ENCODE measurements at places on chromosomes 12 and 14.

DNA sequence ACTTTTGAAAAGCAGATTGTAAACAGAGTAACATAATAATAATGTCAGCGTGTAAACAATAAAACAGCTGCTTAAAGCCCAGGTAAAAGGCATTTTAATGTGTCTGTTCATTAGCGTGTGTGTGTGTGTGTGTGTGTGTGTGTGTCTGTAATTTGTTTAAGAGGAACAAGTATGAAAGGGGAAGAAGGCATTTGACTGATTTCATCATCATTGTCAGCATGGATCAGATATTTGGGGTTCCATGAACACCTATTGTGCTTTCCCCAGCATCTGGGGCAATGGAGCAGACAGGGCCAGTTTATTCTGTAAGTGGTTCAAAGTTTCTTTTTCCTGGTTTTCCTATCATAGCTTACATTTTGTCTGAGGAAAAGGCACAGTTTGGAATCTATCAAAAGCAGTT lies 28.9 kb downstream of the SLC25A21 start:
- no peak for DNase-seq

DNA sequence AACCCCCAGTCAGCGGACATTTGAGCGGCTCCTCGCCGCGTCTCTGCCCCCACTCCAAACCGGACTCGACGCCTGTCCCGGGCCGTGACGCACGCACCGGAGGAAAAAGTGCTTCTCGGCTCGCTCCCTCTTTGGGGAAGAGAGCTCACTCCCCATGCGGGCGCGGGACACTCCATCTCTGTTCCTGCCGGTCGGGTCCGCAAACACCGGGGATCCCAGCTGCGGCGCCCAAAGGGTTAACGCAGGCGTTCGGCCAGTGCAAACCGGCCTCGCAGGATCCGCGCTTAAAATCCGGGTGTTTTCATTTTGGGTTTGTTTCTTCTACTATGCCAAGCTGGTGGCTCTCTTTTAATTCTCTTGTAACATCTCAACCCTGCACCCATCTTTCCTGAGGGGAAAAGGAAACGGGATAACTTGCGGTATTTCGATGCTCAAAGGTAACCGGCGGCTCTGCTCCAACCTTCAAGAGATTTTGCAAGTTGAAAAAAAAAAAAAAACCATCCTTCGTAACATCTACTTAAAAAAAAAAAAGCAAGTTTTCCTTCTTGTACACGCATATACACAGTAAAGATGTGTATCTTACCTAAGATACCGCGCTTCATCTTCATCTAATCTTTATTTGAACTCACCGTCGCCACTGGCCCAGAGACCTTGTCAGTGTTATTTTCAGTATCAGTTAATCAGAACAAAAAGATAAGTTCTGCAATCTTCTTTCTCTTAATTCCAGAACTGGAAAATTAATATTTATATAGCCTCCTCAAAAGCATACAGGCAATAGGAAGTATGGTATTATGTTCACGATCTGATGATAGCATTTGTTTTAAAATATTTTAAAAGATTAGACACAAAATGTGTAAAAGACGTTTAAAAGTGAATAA lies 1.6 kb upstream of the ATP2B1 start:
- peak; percentile 50 for DNase-seq

DNA sequence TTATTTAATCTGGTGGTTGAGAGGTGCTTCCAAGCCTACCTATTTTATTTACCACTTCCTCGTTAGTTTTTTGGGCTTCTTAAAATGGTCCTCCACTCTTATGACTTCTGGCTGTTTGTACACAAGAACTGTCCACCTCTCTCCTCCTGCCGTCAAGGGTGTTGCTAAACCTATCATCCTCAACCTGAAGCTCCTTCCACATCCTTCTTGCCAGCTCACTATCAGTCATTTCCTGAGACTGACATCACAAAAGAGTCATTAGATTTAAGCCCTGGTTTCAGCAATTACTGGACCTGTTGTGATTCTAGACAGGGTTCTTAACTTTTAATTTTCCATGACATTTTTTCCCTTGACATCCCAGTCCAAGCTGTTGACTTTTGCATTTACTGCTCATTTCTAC lies 91.9 kb downstream of the BICD1 start:
- DNase-seq, result peak; percentile 36

DNA sequence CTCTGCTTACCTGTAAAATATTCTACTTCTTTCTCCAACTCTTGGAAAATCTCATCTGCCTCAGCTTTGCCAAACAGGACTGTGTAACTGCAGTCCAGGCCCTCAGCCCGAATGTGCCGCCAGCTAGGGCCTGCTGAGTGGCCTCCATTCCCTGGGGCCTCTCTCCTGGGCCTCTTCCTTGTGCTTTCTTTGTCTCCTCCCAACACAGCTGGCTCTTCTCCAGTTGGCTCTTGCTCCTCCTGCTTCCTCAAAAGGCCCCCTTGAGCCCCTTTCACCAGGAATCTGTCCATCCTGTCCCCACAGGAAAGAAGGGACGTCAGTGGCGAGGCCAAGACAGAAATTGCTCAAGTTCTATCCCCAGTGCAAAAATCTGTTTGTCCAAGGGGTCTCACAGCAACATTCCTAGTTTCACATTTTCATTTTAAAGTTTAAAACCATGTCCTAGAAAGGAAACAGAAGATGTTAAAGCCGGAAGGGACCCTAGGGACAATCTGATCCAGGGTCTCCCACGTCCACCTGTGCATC lies 713 bp downstream of the ALKBH2 start:
- DNase-seq, result no peak

- DNase-seq, result peak; percentile 32
These were observed 231.2 kb downstream of the ETNK1 start for GRCh38 chr12:22856178-22856577.

GRCh38 chr12:7091171-7091570 lies 1.1 kb downstream of the C1R start:
- no peak for DNase-seq

- DNase-seq, result no peak
These were observed 2.8 kb downstream of the FGD4 start for GRCh38 chr12:32402170-32402569.

GRCh38 chr14:34733245-34733644 lies 18.9 kb upstream of the CFL2 start:
- DNase-seq, result peak; percentile 71

DNA sequence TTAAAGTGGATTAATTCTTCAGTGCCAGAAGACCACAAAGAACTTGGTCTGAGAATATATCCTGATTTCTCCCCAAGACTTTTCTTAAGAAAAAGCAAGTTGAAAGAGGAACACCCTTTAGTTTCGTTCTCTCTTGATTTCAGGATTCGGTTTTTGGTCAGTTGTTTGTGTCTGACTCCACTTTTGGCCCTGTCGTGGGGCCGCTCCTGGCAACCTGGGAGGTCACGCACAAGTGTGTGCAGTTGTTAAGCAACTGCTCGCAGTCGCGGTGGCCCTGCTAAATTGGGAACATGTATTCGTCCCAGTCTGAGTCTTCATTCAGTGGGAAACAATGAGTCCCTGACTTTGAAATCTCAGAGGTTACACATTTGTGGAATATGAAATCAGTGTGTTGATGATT lies 68.7 kb downstream of the RGS6 start:
- no peak for DNase-seq

DNA sequence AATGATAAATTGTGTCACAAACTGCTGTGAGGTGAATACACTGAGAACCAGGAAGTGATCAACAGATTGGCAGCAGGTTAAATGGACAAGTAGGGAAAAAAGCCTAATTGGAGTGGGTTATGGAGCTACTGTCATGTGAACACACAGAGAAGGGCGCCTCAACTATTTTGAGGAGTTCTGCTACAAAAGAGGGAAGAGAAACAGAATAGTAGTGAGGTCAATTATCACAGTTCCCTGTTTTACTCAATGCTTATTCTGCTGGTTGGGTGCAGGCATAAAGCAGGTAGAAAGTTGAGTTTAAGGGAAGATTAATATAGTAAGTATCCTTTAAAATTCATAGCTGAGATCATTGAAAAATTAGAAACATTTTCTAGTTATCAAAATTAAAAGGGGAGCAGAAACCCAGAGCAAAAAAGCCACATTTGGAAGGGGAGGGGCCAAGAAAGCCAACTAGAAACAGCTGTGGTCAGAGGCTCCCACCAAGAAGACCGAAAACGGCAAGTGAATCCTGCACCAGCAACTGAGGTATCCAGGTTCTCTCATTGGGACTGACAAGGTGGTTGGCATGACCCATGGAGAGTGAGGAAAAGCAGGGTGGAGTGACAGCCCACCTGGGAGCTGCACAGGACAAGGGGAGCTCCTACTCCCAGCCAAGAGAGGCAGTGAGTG lies 105.7 kb downstream of the ZC3H14 start:
- no peak for DNase-seq

DNA sequence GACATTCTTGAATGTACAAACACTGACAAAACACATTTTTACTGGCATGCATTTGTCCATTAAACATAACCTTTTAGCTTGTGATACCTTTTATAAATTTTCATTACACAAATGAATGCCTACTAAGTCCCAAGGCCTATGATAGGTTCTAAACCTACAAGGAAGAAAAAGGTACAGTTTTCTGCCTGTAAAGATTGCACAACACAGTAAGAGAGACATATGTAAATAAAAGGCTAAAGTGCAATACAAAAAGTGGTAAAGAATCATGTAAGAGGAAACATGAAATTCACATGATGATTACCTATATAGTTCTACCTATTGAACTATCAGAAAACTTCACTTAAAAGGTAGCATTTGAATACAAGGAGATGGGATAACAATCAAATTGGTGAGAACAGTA lies 14.6 kb upstream of the ARID4A start:
- DNase-seq, result no peak

DNA sequence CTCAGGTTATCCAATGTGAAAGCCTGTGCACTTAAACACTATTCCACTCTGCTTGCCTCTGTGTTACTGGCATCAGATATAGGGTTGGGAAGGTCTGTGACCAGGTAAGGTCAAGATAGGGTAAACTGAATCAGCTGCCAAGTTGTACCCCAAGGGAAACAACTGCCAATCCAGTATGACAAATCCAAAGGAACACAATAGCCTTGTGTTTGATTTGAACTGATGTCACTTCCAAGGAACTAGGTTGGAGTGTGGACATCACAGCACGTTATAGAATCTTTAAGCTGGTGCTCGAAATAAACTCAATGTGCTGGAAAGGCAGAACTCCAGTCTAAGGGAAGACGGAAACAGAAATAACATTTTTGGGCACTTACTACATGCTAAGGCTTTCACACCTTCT lies 223.4 kb upstream of the BTG1 start:
- no peak for DNase-seq

DNA sequence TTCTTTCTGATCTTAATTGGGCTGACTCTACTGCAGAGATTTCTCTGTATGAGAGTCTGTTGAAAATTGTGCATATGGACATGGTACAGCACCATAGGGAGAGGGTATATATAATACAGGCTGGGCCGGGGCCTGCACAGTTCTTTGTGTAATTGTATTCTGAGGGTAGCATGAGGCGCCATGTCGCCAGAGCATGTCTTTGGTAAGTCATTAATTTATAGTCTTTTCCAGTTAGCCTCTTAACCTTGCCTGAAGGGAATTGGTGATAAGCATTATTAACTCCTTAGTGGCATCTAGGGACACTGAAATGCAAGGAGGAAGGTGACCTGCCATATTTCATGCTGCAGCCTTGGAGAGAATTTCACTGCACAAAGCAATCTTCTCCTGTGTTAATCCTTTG lies 569.9 kb downstream of the TMTC2 start:
- DNase-seq, result no peak

DNA sequence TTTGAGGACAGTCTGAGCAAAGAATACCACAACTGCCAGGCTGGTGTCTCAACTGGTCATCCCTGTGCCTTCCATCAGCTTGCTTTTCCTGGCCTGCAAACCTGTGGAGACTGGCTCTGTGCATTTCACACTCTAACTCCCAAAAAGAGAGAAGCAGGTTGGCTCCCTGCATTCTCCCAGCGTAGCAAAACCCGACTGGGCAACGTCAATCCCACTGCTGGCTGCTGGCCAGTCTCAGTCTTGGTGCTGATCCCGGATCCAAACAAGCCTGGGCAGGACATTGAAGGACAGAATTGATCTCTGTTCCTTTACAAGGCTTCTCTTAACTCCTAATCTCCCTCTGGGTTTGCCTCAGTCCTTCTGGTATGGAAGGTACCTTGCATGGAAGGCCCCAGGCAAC lies 65.4 kb downstream of the FZD10 start:
- no peak for DNase-seq

DNA sequence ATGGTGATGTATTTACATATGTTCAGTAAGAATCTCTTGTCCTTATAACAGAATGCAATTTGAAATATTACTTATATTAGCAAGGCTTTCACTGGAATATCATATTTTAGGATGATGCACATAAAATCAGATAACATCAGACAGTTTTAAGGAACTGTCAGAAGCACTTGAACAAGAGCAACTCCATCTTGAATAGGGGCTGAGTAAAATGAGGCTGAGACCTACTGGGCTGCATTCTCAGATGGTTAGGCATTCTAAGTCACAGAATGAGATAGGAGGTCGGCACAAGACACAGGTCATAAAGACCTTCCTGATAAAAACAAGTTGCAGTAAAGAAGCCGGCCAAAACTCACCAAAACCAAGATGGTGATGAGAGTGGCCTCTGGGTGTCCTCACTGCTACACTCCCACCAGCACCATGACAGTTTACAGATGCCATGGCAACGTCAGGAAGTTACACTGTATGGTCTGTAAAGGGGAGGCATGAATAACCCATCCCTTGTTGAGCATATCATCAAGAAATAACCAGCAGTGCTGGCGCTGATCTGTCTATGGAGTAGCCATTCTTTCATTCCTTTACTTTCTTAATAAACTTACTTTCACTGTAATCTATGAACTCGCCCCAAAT lies 27.6 kb upstream of the ETV6 start:
- no peak for DNase-seq

DNA sequence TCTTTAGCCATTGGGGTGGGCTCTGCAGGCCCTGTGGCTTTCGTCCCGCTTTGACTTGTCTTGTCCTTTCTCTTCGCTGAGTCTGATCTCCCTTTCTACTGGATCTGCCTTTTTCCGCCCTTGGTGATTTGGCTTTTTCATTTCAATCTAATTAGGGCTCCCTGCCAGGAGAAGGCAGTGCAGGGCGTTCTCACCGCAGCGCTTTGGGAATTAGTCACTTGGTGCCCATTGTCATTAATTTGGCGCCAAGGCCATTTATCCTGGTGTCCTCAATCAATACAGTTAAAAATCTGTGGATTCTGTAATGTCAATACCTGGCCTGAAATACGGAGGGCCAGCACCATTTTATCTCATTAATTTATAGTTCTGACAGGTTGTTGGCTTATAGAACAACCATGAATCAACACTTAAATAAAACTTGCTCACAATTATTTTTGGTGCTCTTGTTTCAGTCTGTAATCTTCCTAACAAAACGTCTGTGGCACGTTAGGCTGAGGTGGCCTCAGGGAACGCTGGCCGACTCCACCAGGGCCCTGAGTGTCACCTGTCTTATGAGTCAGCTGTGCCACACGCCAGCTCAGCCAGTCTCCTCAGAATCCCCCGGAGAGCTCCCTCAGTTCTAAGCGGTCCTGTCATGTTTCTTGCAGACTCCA lies 115.7 kb downstream of the BEGAIN start:
- DNase-seq, result no peak

DNA sequence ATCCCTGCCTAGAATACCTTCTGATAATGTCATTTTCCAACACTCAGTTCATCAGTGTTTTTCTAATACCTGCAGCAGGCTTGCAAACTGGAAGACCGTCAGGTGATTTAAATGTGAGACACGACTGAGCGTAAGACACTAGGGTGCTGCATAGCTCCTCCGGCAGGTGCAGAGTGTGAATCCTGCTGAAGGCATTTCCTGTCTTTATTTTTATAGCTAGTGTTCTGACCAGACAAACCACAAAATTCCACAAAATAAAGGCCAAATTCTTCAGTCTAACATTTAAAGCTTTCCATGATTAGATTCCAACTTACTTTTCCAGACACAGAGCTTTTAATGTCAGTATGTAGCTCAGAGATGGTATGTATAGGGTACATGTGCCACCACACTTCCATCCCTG lies 70.7 kb downstream of the BBS10 start:
- peak; percentile 89 for DNase-seq

- peak; percentile 17 for DNase-seq
These were observed 59.7 kb downstream of the PLXNC1 start for GRCh38 chr12:94207849-94208621.

Data from fibroblast of skin of abdomen (primary cell).